Coronary artery (tissue), 2 donors: ENCODE measurements at places on chromosomes 13 and 19.

- no peak for DNase-seq
Observed at GRCh38 chr13:30857636-30858035, 48.4 kb upstream of the MEDAG start.

- no peak for DNase-seq
Observed at GRCh38 chr13:33917190-33917589, 99.2 kb downstream of the RFC3 start.

- DNase-seq, result no peak
Observed at GRCh38 chr19:19652482-19653295, 9.2 kb upstream of the GMIP start.

DNA sequence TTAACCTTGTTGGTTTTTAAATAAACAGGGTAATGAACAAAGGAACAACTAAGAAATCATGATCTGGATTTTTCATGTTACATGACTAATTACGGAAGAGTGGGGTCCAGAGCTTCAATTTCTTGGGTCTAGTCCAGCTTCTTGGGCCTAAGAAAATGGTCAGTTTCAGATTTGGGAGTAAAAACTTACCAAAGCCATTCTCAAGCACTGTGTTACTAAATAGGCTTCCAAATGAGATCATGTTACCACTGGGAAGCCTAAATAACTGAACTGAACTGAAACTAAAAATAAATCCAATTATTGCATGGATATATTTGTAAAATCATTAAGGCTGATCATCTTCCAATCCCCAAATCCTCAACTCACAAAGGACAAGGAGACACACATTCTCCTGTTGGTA is 13.9 kb downstream of the TBC1D4 start:
- DNase-seq, result no peak

GRCh38 chr13:20313896-20314295 is 81.8 kb upstream of the GJB6 start:
- DNase-seq, result no peak

DNA sequence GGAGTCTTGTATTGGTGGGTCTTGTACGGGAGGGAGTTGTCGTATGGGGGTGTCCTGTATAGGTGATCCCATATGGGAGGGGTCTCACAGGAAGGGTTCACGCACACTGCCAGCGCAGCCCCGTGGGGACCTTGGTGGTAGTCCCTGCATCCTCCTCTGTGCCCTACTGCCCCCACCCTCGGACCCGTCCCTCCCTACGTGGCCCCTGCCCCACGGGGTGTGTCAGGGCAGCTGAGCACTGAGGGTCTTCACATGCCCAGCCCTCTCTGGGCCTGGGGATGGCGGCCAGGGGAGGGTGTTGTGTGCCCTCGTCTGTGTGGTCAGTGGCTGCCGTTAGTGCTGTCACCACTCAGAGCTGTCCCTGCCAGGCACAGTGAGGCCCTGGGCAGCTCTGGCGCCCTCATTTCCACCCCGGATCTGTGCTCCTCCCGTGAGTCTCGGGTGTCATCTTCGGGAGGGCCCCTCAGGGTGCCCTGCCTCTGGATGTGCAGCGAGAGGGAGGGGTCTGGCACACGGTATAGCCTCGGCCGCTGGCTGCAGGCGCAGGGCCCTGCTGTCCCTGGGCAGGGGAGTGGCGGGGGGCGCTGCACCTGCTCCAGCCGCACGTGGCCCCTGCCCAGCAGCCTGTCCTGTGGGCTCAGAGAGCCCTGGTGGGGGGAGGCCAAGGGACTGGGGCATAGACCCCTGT is 16.0 kb upstream of the GNA15 start:
- DNase-seq, result no peak

GRCh38 chr13:73933795-73934194 is 200.4 kb downstream of the KLF12 start:
- DNase-seq, result no peak

GRCh38 chr19:16361254-16361653 is 36.6 kb downstream of the KLF2 start:
- DNase-seq, result no peak

GRCh38 chr19:4730740-4731171 is 7.1 kb upstream of the DPP9 start:
- DNase-seq, result no peak

DNA sequence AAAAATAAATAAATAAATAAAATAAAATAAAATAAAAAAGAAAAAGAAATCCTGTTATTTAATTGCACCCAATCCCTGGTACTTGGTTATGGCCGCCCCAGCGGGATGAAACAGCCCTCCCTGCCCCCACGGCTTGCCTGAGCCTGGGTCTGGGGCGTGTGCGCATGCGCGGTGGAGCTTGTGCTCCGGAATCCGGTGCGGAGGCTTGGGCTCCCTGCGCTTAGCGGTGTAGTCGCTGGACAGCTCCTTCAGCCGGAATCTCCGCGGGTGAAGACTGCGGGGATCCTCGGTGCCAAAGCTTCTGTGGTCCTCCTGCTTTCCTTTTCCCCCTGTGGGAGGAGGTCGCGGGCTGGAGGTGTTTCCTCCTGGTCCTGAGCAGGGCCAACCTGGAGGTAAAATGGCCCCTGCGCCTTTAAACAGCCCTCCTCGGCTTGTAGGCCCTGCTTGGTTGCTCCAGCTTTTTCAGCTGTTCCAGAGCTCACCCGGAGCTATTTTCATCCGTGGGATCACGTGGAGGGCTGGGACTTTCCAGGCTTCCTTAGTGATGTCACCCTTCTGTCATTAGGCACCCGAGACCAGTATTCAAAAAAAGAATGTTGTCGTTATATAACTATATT is at the start of gene PLA2G4C:
PLA2G4C (minus strand) TSS at position 468 of the 617 bp plus-strand sequence. CDS start 4,288 bp downstream, outside the sequence.
- DNase-seq, result peak; percentile 92

DNA sequence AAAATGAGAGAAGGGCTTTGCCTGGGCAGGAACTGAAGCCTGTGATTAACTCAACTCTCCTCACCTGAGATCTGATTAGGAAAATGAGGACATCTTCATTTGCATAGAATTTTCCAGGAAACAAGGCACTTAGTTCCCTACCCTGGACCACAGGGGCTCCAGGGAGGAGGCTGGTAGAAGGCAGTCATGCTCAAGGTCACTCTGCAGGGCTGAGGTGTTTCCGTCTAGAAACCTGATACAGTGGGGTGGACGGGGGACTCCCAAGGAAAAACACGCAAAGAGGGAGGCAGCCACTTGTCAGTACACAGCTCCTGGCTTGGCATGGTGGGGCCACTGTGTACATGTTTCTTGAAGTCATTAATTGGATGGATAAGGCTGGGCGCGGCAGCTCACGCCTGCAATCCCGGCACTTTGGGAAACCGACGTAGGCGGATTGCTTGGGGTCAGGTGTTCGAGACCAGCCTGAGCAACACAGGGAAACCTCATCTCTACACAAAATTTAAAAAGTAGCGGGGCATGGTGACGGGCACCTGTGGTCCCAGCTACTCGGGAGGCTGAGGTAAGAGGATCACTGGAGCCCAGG is 6.0 kb downstream of the KLK14 start:
- DNase-seq, result no peak

DNA sequence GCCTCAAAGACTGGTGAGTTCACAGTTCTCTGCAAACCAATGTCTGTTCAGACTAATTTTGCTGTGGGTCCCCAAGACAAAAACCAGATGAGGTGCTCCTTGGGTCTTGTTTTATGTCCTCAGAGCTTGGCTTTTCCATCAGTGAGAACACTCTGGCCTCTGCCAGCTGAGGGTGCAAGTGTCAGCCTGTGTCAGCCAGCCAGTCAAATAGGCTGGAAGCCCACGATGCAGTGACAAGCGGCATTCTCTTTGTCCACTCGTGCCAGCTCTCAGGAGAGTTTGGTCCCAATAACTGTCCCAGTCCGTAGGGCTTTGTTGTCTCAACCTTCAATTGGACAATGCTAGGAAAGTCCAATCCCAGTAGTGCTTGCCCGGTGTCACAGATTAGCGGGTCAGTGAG is 9.4 kb upstream of the AKT2 start:
- no peak for DNase-seq

DNA sequence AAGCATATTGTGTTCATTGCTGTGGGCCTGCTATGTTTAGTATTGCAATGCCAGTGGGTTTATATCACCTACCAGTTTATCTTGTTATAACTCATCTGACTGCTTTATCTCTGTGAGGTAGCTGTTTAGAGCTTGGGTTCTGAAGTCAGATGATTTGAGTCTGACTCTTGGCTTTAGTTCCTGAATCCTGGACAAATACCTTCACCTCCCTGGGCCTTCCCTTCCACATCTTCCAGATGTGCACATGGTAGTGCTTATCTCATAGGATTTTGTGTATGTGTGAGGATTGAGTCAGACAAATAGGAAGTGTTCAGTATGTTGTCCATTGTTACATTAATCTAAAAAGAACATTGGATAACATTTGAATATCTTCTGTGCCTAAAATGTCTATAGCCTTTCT is 63.5 kb upstream of the ANKRD10 start:
- no peak for DNase-seq
